ENCODE measurements at places on chromosomes 5 and 9.

GRCh38 chr5:103526164-103526915 is 36.2 kb downstream of the NUDT12 start:
- no peak for DNase-seq

GRCh38 chr5:143561219-143561618 is 157.7 kb upstream of the NR3C1 start:
- DNase-seq: no peak

- no peak for DNase-seq
Observed at GRCh38 chr5:149878371-149878770, 66.2 kb downstream of the PDE6A start.

GRCh38 chr9:15289603-15290002 is 17.4 kb downstream of the TTC39B start:
- no peak for DNase-seq

DNA sequence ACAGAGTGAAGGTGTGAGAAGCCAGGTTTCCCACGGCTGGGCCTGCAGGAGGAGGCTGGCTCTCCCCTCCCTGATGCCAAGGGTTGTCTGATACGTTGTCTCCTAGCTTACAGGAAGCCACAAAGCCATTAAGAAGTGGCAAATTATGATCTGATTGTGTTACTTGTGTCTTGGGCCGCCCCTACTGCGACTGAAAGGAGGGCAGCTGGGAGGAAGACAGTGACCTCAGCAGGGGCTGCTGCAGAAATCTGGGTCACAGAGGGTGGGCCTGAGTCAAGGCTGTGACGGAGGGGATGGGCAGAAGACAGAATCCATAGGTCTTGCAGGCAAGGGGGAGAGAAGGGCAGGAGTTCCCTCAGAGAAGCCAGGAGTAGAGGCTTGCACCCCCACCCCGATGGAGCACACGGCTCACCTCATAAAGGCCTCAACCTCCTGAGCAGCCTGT is 145.0 kb downstream of the FSTL4 start:
- DNase-seq: no peak

- no peak for DNase-seq
Observed at GRCh38 chr5:14284392-14285148, 141.4 kb downstream of the TRIO start.

GRCh38 chr5:80251636-80252035 is 4.2 kb downstream of the SERINC5 start:
- DNase-seq: no peak

DNA sequence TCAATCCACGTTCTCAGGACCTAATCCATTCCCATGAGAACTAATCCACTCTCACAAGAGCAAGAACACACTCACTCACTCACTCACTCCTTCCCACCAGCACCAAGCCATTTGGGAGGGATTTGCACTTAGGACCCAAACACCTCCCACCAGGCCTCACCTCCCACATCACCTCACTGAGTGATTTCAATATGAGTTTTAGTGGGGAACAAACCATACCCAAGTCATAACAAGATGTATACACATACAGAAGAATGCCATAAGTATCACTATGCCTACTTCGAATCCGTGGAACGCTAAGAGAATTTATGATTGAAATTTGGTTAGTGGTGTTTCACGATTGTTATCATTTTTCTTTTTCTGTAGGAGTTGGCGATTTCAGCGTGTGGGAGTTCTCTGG is 29.3 kb upstream of the CTSL start:
- no peak for DNase-seq

GRCh38 chr5:72624641-72625236 is 117.5 kb upstream of the ZNF366 start:
- no peak for DNase-seq

GRCh38 chr9:106019039-106019680 is 324.8 kb downstream of the TMEM38B start:
- no peak for DNase-seq

DNA sequence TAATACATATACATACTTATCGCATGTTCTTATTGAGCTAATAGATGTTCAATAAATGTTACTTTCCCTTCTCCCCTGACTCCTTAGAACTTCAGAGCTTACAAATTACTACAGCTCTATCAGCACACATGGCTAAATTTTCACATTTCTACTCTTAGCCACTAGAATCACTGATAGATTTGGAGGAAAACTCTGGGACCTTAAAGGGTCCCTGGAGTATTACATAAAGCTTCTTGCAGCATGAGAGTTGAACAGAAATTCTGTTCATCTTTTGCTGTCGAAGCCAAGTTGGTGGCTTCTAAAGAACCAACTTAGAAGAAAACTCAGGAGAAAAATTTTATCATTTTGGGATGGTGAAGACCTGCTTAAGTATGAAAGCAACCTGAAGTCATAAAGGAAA is 15.5 kb downstream of the B4GALT1 start:
- DNase-seq: no peak

- DNase-seq: peak; percentile 57
Observed at GRCh38 chr9:93122721-93123221, 11.3 kb downstream of the NINJ1 start.

GRCh38 chr5:636951-637350 is 24.8 kb downstream of the CEP72 start:
- peak; percentile 45 for DNase-seq

GRCh38 chr5:40223884-40224402 is 455.8 kb upstream of the PTGER4 start:
- no peak for DNase-seq

- DNase-seq: peak; percentile 69
Observed at GRCh38 chr9:36319806-36320205, 61.6 kb upstream of the GNE start.

DNA sequence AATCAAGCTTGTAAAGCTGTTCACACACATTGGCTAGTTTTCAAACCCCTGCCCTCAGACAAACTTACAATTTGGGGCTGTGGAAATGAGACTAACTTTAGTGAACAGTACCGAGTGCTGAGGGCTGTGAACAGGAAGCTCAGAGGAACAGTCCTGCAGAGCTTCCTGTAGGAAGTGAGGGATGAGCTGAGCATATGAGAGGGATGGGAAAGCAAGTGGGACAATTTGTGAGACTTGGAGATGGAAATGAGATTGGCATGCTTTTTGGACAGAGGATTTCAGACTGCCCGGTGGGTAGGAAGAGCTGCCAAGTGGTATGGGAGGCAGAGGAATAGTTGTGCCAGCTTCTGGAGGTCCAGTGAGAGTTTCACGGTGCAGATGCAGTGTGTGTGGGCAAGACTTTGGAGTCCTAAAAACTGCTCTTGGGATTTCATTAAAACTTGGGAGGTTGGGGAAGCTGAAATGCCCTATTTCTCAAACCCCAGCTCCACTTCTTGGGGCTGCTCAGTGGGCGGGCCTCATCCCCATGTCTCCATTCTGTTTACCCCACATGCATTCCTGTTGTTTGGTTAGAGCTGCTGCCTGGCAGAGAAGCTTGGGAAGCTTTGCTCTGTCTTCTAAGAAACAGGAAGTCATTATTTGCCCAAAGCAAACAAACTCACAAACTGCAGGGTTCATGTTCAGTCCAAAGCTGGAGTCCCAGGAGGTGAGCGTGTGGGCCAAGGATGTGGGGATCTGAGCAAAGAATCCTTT is 267.5 kb downstream of the ZSWIM6 start:
- DNase-seq: no peak

GRCh38 chr9:99027443-99027842 is 77.5 kb upstream of the TGFBR1 start:
- DNase-seq: no peak

- no peak for DNase-seq
Observed at GRCh38 chr9:91192381-91193086, 169.2 kb downstream of the AUH start.

GRCh38 chr9:132973713-132974112 is 4.8 kb upstream of the GFI1B start:
- no peak for DNase-seq

- DNase-seq: no peak
Observed at GRCh38 chr5:65970481-65971367, 44.3 kb downstream of the ERBIN start.

DNA sequence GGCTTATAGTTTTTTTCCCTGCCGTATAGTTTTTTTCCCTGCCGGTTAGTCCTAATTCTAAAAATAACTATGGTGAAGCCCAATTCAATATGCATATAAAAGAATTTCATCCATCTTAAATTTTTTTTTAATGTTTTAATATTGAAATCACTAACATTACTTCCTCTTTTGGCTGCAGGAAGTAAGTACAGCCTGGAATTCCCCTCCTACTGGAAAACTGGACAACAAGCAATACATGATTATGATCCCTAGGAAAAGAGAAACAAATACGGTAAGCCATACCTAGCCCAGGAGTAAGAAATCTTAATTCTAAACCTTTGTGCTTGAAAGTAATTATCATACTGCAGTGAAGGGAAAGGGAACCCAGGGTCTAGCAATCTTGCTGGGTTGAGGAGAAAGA is 119.0 kb downstream of the NR3C1 start:
- no peak for DNase-seq
